ENCODE measurements at places on chromosomes 6 and 20.

- DNase-seq, result peak; percentile 89
These were observed 91.5 kb upstream of the BEND6 start for GRCh38 chr6:56863366-56863765.

DNA sequence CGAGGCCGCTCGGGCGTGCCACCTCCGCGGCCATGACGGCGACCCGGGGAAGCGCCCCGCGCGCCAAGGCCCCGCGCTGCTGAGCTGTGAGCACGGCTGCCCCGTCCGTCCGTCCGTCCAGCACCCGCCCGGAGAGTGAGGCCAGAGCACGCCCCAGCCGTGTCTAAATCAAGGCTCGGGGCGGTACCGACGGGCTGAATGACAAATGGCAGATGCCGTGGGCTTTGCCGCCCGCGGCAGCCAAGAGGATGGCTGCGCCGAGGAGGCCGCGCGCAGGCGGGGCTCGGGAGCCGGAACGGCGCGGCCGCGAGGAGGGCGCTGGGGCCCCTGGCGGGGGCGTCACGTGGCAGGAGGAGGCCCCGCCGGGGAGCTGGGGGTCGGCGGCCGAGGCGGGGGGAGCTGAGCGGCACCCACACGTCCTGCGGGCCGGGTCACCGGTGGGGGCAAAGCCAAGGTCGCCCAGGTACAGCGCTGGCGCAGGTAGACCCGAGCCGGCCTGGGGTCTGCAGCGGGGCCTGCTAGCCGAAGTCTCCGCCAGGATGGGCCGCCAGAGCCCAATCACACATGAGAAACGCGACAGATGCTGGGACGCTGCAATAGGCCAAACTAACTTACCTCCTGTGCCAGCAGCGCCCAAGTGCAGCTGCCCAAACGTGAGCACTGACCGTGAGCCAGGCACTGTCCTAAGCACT, at the start of gene PLAGL1:
PLAGL1 (minus strand) TSS at position 140 of the 692 bp plus-strand sequence. CDS start 60,123 bp downstream, outside the sequence.
- DNase-seq, result peak; percentile 71

- DNase-seq, result no peak
These were observed 217.6 kb upstream of the PDE10A start for GRCh38 chr6:165880686-165881085.

GRCh38 chr6:132054525-132054924, 103.4 kb upstream of the CCN2 start:
- DNase-seq, result peak; percentile 11

- peak; percentile 87 for DNase-seq
These were observed 29.2 kb downstream of the TFEB start for GRCh38 chr6:41705996-41706835.

DNA sequence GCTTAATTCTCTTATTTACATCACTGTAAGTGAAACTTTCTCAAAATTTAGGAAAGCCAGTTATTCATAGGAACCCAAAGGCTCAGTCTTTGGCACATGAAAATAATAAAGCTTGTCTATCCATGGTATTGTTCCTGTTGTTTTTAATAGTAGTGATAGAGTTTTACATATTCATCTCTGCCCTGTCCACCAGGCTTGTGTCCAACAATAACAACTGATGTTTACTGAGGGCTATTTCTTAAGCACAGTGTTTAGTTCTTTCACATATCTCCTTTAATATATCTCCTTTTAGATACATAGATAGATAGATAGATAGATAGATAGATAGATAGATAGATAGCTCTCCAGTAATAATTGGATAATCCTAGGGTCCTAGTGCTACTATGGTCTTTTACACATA, 34.2 kb downstream of the FOXQ1 start:
- no peak for DNase-seq

DNA sequence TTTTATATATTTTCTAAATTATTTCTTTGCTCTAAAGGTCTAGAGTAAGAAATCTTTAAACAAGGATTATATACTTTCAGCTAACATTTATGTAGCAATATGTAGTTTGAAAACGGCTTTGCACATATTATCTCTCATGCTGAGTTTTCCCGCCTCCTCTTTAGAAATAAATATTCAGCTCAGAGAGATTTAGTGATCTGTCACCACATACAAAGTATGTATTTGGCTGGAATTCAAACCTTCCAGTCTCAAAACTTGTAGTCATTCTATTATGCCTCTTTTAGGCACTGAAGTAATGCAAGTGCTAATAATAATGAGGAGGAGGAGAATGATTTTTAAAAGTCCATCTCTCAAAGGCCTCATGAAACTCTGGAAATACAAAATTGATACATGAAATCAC, 525.0 kb downstream of the GRIK2 start:
- no peak for DNase-seq

Measured in Daoy (cell line).